Renal cortical epithelial cell (primary cell): ENCODE measurements at places on chromosomes 3 and 15. TPM values are rescaled to one million over a fixed set of nuclear protein-coding genes. Genes with fewer than 3 reads are reported as not detected.

The ACOX2 gene
- 0.75 TPM in 1 of 2 replicates, not detected in the other for total RNA-seq

The MAP6D1 gene
- total RNA-seq: 2.3 and 2.5 TPM in 2 replicates

The GOLGA8S gene
- total RNA-seq: 0.10 TPM in 1 of 2 replicates, not detected in the other

The VGLL3 gene
- total RNA-seq: 0.99 and 16.0 TPM in 2 replicates

The ECE2 gene
- not detected in 2 replicates for total RNA-seq

The PLCH1 gene
- total RNA-seq: 1.7 and 2.8 TPM in 2 replicates

The ITGA11 gene
- under 0.01 and 9.2 TPM in 2 replicates for total RNA-seq

The SLC22A14 gene
- 0.45 TPM in 1 of 2 replicates, not detected in the other for total RNA-seq

The STXBP5L gene
- 0.05 TPM in 1 of 2 replicates, not detected in the other for total RNA-seq

The GHSR gene
- not detected in 2 replicates for total RNA-seq

The CCR5 gene
- total RNA-seq: not detected in 2 replicates

The CLDN18 gene
- not detected in 2 replicates for total RNA-seq

The CFAP20DC gene
- total RNA-seq: 3.5 and 8.0 TPM in 2 replicates

The LRRC31 gene
- total RNA-seq: 1.2 and 1.8 TPM in 2 replicates

The MGLL gene
- 106 and 155 TPM in 2 replicates for total RNA-seq

The ST3GAL6 gene
- 1.4 and 3.1 TPM in 2 replicates for total RNA-seq

The ALDH1A3 gene
- 60.3 and 980 TPM in 2 replicates for total RNA-seq

The SPATA12 gene
- 0.10 TPM in 1 of 2 replicates, not detected in the other for total RNA-seq

The GMNC gene
- 1.5 TPM in 1 of 2 replicates, not detected in the other for total RNA-seq

The ITPKA gene
- total RNA-seq: 4.5 and 9.7 TPM in 2 replicates

The KBTBD13 gene
- not detected in 2 replicates for total RNA-seq

The CPLX3 gene
- not detected in 2 replicates for total RNA-seq

The ARL14 gene
- 0.35 and 0.87 TPM in 2 replicates for total RNA-seq

The LRRN1 gene
- total RNA-seq: 1.6 and 3.3 TPM in 2 replicates

The TMEM266 gene
- not detected in 2 replicates for total RNA-seq

The WDR93 gene
- total RNA-seq: 0.69 and 1.2 TPM in 2 replicates

The RTP1 gene
- total RNA-seq: not detected in 2 replicates

The GALNT15 gene
- total RNA-seq: 0.17 and 0.55 TPM in 2 replicates

The KCNMB3 gene
- under 0.01 and 2.1 TPM in 2 replicates for total RNA-seq

The PLAAT1 gene
- total RNA-seq: 0.20 and 0.69 TPM in 2 replicates

The SRGAP3 gene
- total RNA-seq: 5.4 and 16.0 TPM in 2 replicates

The ADIPOQ gene
- not detected in 2 replicates for total RNA-seq

The VEPH1 gene
- total RNA-seq: 15.5 and 19.3 TPM in 2 replicates

The DGKG gene
- 0.15 and 6.8 TPM in 2 replicates for total RNA-seq

The PGBD4 gene
- total RNA-seq: 1.0 and 3.3 TPM in 2 replicates

The ABTB1 gene
- 5.4 and 13.5 TPM in 2 replicates for total RNA-seq

The CILP gene
- total RNA-seq: under 0.01 and 0.40 TPM in 2 replicates

The HTR3E gene
- not detected in 2 replicates for total RNA-seq

The IQCF5 gene
- total RNA-seq: not detected in 2 replicates

The CPEB1 gene
- 0.20 and 0.35 TPM in 2 replicates for total RNA-seq

The ISLR gene
- total RNA-seq: 0.30 TPM in 1 of 2 replicates, not detected in the other

The RBP2 gene
- not detected in 2 replicates for total RNA-seq

The GPR160 gene
- total RNA-seq: 28.6 and 50.5 TPM in 2 replicates

The A4GNT gene
- total RNA-seq: not detected in 2 replicates
